Fibroblast of lung (primary cell): ENCODE measurements at places on chromosomes 5 and 9. TPM values are rescaled to one million over a fixed set of nuclear protein-coding genes. Genes with fewer than 3 reads are reported as not detected.

DNA sequence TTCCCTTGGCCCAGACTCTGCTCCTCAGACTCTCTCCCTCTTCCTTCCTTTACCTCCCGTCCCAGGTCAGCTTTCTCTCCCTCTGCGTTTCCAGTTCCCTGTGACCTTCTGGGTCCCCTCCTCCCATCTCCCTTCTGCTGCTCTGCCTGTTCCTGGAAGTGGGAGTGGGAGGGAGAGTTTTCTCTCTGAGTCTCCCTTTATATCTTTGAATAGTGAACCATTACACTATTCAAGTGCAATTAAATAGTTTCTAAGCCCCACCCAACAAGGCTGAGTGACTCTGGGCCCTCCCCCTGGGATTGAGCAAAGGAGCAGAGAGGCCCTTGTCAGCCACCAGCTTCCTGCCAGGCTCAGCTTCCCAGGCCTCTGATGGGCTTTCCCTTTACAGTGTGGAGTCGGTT is 34.8 kb downstream of the THBS4 start:
- H3K27me3 ChIP-seq = no peaks in the 10 kb centered on the region
- H3K27ac ChIP-seq = no peak overlapping the region
- no peak for DNase-seq
- no peaks in the 10 kb centered on the region for H3K4me1 ChIP-seq

- DNase-seq = no peak
- no peaks in the 10 kb centered on the region for H3K4me1 ChIP-seq
Observed at GRCh38 chr5:179230061-179230461, 115.2 kb downstream of the ADAMTS2 start.

GRCh38 chr5:72511774-72512592 is 4.8 kb upstream of the ZNF366 start:
- H3K4me3 ChIP-seq = no peak overlapping the region
- no peak for DNase-seq
- H3K36me3 ChIP-seq = no peaks in the 10 kb centered on the region

- no peaks in the 10 kb centered on the region for H3K4me1 ChIP-seq
- H3K27ac ChIP-seq = no peak overlapping the region
- DNase-seq = no peak
- peaks cover 4% of the 10 kb centered on the region for H3K27me3 ChIP-seq
Observed at GRCh38 chr9:83056911-83057310, 6.0 kb downstream of the RASEF start.

GRCh38 chr5:169426784-169427183 is 125.8 kb upstream of the SLIT3 start:
- no peaks in the 10 kb centered on the region for H3K36me3 ChIP-seq
- H3K4me3 ChIP-seq = no peak overlapping the region
- no peak for DNase-seq
- H3K27ac ChIP-seq = no peak overlapping the region

Gene ENTPD2
- under 0.01 TPM in 2 replicates for total RNA-seq

Gene PTGS1
- total RNA-seq = 8.0 and 13.4 TPM in 2 replicates

- no peak overlapping the region for H3K4me3 ChIP-seq
- H3K27me3 ChIP-seq = no peaks in the 10 kb centered on the region
- H3K27ac ChIP-seq = no peak overlapping the region
- no peaks in the 10 kb centered on the region for H3K36me3 ChIP-seq
Observed at GRCh38 chr5:102823441-102823874, 68.4 kb downstream of the PAM start.

Gene BTNL3
- total RNA-seq = not detected in 2 replicates

- DNase-seq = no peak
- H3K27ac ChIP-seq = no peak overlapping the region
- peaks cover 2% of the 10 kb centered on the region for H3K4me1 ChIP-seq
- H3K4me3 ChIP-seq = no peak overlapping the region
Observed at GRCh38 chr5:72584466-72584865, 77.3 kb upstream of the ZNF366 start.

GRCh38 chr5:1133510-1134201 is 21.8 kb upstream of the SLC12A7 start:
- no peaks in the 10 kb centered on the region for H3K4me1 ChIP-seq
- no peaks in the 10 kb centered on the region for H3K27me3 ChIP-seq
- H3K36me3 ChIP-seq = no peaks in the 10 kb centered on the region

Gene PURA
- total RNA-seq = 19.0 and 20.0 TPM in 2 replicates

Gene SLC4A9
- total RNA-seq = not detected in 2 replicates

DNA sequence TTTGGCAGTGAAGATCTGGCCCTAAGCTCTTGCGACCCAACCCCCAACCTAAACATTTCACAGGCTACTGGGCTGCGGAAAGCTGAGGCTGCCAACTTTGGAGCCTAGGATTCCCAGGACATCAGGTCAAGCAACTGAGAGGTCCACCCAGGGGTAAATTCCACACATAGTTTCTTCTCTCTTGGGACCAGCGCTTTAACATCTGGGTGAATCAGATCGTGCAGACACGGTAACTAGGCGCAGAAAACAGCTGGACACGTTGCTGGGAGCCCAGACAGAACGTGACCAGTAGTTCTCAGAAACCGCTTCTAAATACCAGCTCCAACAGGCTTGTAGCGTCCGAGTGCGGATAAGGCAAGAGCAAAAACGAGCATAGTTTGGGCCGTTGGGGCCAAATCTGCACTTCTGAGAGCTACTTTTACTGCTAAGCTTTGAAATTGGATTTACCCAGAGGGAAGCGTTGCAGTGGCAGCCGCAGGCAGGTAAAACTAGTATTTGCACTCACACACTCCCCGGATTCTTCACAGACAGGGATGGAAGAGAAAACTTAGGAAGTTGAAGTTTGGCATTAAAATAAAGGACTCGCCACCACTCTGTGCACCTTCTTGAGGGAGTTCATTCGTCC is 11.8 kb downstream of the ITGA1 start:
- DNase-seq = peak; percentile 61
- no peaks in the 10 kb centered on the region for H3K36me3 ChIP-seq
- peaks cover 10% of the 10 kb centered on the region for H3K4me1 ChIP-seq

Gene GLRX
- total RNA-seq = 54.2 and 91.8 TPM in 2 replicates

Gene GLIPR2
- 40.0 and 47.8 TPM in 2 replicates for total RNA-seq

Gene ANKRD18B
- under 0.01 and 0.17 TPM in 2 replicates for total RNA-seq

- no peak overlapping the region for H3K4me3 ChIP-seq
- no peak overlapping the region for H3K27ac ChIP-seq
- no peaks in the 10 kb centered on the region for H3K27me3 ChIP-seq
Observed at GRCh38 chr9:12351293-12352044, 341.7 kb upstream of the TYRP1 start.

Gene FGF18
- 8.0 and 19.3 TPM in 2 replicates for total RNA-seq

DNA sequence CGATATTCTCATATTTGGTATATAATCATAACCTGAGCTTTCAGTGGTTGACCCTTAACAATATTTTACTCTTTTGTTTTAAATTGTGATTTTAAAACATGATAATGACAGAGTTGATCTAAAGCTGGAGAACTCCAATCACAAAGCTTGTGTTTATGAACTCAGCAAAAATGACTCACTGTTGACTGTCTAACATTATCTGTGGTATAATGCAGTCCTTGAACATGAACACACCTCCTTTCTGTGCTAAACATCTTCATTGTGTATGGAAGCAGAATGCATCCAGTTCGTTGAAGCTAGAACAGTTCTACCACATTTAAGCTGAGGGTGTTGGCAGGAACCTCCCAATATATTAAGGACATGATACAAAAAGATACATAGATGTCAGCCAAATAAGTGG is 1030.2 kb upstream of the SEMA6A start:
- H3K27ac ChIP-seq = no peak overlapping the region
- H3K36me3 ChIP-seq = no peaks in the 10 kb centered on the region
- DNase-seq = no peak
- H3K4me1 ChIP-seq = no peaks in the 10 kb centered on the region
- no peak overlapping the region for H3K4me3 ChIP-seq
- no peaks in the 10 kb centered on the region for H3K27me3 ChIP-seq

Gene PLCXD3
- 0.26 and 1.3 TPM in 2 replicates for total RNA-seq

Gene NMUR2
- total RNA-seq = not detected in 2 replicates

DNA sequence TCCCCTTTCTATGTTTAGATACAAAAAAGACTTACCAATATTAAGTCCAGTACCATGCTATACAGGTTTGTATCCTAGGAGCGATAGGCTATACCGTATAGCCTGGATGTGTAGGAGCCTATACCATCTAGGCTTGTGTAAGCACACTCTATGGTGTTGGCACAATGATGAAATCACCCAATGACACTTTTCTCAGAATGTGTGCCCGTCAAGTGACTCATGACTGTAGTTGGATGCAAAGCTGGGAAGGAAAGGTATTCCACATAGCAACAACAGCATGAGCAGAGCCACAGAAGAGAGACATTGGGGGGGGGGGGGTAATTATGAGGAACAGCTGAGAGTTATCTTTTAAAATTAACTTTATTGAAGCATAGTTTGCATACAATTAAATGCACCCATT is 63.2 kb downstream of the TTLL11 start:
- no peaks in the 10 kb centered on the region for H3K36me3 ChIP-seq
- no peak overlapping the region for H3K4me3 ChIP-seq
- no peaks in the 10 kb centered on the region for H3K4me1 ChIP-seq
- DNase-seq = no peak

- peaks cover 34% of the 10 kb centered on the region for H3K36me3 ChIP-seq
- no peaks in the 10 kb centered on the region for H3K4me1 ChIP-seq
- no peaks in the 10 kb centered on the region for H3K27me3 ChIP-seq
- DNase-seq = no peak
- H3K4me3 ChIP-seq = no peak overlapping the region
- no peak overlapping the region for H3K27ac ChIP-seq
Observed at GRCh38 chr9:128595471-128595870, 43.1 kb downstream of the SPTAN1 start.

GRCh38 chr5:51148437-51148836 is 234.8 kb upstream of the ISL1 start:
- no peak overlapping the region for H3K27ac ChIP-seq
- no peaks in the 10 kb centered on the region for H3K27me3 ChIP-seq
- DNase-seq = no peak
- H3K4me1 ChIP-seq = no peaks in the 10 kb centered on the region
- H3K36me3 ChIP-seq = no peaks in the 10 kb centered on the region

DNA sequence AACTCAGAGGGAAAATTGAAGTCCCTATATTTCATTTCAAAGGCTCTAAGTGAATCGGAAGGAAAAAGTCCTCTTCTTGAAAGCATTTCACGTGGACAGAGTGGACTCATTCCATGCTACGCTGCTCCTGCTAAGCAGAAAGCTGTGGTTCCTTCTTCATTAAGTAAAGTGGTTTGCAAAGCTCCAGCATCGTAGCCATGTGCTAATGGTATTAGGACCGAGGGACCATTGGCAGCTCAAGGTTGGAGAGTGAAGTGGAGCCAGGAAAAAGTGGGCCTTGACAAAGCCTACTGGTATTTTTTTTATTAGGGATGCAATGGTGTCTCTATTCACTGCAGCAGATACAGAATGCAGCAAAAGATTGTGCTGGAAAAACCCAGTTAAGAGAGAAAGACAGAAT is 16.4 kb upstream of the SEMA4D start:
- H3K27me3 ChIP-seq = no peaks in the 10 kb centered on the region
- DNase-seq = no peak
- no peaks in the 10 kb centered on the region for H3K36me3 ChIP-seq

DNA sequence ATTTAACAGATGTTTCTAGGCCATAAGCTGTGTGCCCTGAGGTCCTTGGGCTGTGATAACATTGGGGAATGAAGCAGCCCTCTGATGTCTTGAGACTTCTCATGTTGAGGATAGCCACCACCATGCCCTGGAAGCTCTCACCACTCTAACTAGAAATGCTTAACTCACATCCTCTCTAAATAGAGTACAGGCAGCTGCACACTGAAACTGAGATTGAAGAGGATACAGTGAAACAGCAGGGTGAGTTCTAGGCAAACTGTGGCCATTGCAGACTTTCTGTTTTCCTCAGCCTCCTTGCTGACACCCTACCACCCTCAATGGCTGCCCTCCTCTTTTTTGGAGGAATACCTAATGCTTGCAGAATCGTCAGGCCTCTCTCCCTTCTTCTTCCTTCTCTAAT is 22.4 kb downstream of the UTP15 start:
- H3K36me3 ChIP-seq = no peaks in the 10 kb centered on the region
- no peaks in the 10 kb centered on the region for H3K27me3 ChIP-seq
- no peak for DNase-seq
- no peak overlapping the region for H3K4me3 ChIP-seq
- H3K4me1 ChIP-seq = peaks cover 7% of the 10 kb centered on the region

Gene HTR1A
- not detected in 2 replicates for total RNA-seq

Gene ZNF367
- 0.26 and 0.66 TPM in 2 replicates for total RNA-seq

- H3K27ac ChIP-seq = no peak overlapping the region
- H3K36me3 ChIP-seq = no peaks in the 10 kb centered on the region
- H3K27me3 ChIP-seq = no peaks in the 10 kb centered on the region
- no peaks in the 10 kb centered on the region for H3K4me1 ChIP-seq
- no peak overlapping the region for H3K4me3 ChIP-seq
Observed at GRCh38 chr5:121693864-121694263, 157.8 kb upstream of the FTMT start.

GRCh38 chr5:150281987-150282386 is 7.6 kb downstream of the CAMK2A start:
- peaks cover 5% of the 10 kb centered on the region for H3K4me1 ChIP-seq
- no peak overlapping the region for H3K27ac ChIP-seq
- H3K27me3 ChIP-seq = no peaks in the 10 kb centered on the region
- no peak overlapping the region for H3K4me3 ChIP-seq
- no peak for DNase-seq

Gene MAMDC2
- 5.4 and 23.0 TPM in 2 replicates for total RNA-seq

GRCh38 chr5:141772281-141772680 is 90.3 kb upstream of the ARAP3 start:
- no peak overlapping the region for H3K4me3 ChIP-seq
- peaks cover 7% of the 10 kb centered on the region for H3K27me3 ChIP-seq
- no peak overlapping the region for H3K27ac ChIP-seq
- H3K36me3 ChIP-seq = no peaks in the 10 kb centered on the region

Gene C5orf52
- not detected in 2 replicates for total RNA-seq
